ENCODE measurements at places on chromosomes 2 and 18. TPM values are rescaled to one million over a fixed set of nuclear protein-coding genes. Genes with fewer than 3 reads are reported as not detected.

Gene SCYGR6
- total RNA-seq: not detected

DNA sequence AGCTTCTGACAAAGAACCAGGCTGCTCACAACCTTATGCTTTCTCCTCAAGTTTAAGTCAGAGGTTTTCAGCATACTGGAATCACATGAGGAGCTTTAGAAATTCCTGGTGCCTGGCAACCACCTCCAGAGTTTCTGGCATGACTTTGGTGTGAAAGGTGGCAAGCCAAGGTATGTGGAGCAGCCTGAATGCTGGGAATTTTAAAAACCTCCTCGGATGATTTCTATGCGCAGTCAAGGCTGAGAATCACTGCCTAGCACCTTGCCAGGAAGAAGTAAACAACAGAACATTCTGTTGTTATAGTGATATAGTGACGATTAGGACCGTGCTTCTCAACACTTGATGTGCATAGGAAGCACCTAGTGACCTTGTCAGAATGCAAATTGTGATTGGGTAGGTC, 11.7 kb downstream of the CCBE1 start:
- no peak for DNase-seq

- DNase-seq: no peak
Observed at GRCh38 chr2:30686669-30687068, 120.6 kb downstream of the CAPN13 start.

Gene CCDC141
- total RNA-seq: 28.3 TPM

DNA sequence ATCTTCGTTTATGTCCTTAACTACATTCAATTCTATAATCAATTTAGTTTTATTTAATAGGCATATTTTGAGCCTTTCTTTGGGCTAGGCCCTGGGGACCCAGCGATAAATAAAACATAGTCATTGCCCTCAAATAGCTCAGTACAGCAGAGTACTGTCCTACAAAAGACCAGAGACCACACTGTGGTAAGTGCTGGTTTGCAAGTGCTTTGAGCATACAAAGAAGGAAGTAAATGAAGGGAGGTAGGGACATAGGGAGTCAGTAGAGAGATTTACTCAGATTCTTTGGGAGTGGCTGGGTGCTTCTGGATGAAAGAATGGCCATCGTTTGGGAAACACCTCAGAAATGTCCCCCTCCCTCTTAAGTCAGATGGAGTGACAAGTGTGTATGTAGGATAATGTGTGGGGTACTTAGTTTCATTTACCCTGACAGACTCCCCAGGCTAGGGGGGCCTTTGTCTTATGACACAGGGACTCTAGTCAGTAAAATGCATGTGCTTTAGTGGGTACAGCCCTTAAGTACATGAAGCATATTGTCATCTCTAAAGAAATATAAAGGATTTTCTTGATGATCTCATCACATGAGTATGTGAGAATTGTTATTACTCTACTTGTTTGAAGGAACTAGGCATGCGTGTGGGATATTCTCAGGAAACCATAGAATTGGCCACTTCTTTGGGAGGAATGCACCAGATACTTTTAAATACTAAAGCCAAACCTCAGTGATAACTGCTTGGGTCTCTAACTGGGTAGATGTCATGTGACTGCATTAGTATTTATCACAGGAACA, 35.1 kb downstream of the MAPRE2 start:
- no peak for DNase-seq

DNA sequence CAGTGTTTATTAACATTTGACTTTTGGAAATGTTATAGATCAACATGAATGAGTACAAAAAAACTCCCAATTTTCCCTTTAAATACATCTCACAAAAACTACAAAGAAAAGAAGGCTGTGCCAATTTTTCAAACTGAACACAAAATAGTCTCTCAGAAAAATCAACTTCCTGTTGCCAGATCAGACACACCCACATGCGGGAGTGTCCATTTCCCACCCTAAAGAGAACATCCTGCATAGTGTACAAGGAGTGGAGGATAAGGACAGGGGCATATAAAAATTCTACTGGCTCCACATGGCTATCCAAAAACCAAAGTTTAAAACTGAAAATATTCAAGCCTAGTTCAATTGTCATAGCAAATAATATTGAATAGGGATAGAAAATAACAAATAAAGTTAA, 165.3 kb downstream of the ATAD2B start:
- DNase-seq: no peak

Gene RBM44
- total RNA-seq: 3.2 TPM

Gene CLIP4
- total RNA-seq: 50.1 TPM

DNA sequence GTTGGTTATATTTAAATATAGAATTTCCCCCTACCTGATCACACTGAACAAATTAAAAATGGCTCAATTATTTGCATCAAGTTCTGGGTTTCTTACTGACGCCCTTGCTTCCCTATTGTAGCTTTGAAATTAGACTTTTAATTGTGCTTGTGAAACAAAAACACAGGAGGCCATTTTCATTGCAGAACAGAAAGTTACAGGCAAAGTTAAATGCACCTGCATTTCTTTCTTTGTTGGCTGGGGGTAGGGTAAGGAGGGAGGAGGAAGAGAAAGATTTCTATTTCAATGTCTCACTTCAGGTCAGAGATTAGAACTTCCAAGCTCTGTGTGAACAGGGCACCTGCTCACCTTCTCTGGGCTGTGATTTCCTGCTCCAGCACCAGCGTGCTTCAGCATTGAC, 199.6 kb downstream of the BCL11A start:
- DNase-seq: no peak

Gene LRRC30
- not detected for total RNA-seq

Gene CHRNG
- not detected for total RNA-seq

DNA sequence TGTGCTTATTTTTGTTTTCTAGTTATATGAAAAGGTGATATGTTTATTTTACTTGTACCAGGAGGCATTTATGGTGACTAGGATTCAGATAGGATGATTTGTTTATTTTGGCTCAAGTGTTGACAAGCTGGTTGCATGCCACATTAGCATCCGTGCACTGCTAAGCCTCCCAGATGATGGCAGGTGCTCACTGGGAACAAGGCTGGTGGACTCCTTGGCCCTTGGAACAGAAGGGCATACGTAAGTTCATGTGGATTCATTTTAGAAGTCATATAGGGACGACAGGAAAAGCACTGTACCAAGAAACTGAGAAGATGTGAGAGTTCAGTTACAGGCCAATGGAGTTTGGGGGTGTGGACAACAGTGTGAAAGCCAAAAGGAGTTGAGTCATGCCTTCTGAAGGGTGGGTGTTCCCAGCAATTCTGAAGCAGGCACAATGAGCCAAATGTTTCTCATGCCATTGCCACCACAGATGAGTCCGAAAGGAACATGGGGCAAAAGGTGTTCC, 166.2 kb downstream of the PHLPP1 start:
- no peak for DNase-seq

All from aorta (tissue), 5 donors.